ENCODE measurements at places on chromosomes 6 and 20. TPM values are rescaled to one million over a fixed set of nuclear protein-coding genes. Genes with fewer than 3 reads are reported as not detected.

GRCh38 chr20:46070215-46070900, 19.4 kb downstream of the NCOA5 start:
- peaks cover 35% of the 10 kb centered on the region for H3K36me3 ChIP-seq
- H3K27me3 ChIP-seq, result no peaks in the 10 kb centered on the region
- no peak for DNase-seq
- no peak overlapping the region for H3K27ac ChIP-seq
- H3K4me1 ChIP-seq, result peaks cover 3% of the 10 kb centered on the region

SMPD2 gene
- total RNA-seq, result 13.0 TPM

- H3K4me1 ChIP-seq, result no peaks in the 10 kb centered on the region
- H3K27ac ChIP-seq, result no peak overlapping the region
- no peaks in the 10 kb centered on the region for H3K27me3 ChIP-seq
- no peaks in the 10 kb centered on the region for H3K36me3 ChIP-seq
- no peak overlapping the region for H3K4me3 ChIP-seq
Observed at GRCh38 chr6:38508894-38509293, 130.8 kb downstream of the BTBD9 start.

DNA sequence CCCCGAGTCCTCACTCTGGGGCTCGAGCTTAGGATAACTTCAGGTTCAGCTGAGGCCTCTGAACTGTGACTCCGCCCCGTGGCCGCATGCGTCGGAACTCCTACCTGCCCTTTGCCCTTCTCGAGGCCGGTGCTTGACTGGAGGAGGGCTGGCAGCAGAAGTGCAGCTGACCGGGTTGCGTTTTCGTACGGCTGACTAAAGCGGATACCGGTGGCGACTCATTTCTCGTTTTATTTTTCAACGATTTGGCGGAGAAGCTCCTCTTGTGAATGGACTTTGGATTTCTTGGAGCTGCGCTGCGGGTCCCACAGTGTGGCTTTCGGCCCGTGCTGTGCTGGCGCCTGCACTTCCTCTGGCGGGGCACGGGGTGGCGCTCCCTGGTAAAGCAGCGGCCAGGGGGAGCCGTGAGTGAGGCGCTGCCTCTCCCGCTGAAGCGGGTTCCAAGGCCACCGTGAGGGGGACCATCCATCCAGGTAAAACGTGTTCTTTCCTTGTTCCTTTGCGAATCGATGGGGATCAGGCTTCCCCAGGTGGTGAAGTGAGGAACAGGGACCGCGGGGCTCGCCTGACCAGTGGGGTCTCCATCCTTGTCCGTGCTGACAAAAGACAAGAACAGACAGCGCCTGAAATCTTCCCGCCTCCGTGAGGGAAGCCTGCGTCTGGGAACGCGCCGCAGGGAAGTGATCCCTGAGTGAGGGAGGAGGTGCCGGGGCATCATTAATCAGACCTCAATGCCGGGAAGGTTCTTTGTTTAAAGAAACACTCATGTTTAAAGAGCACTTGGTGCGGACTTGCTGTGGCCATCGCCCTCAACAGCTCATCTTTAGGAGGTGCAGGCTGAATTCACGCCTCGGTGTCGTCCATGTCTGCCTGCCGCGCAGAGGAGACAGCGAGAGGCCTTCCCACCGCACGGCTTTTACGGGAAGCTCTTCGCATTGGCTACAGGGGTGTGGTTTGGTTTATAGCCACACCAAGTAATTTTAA, 38.8 kb downstream of the ERMARD start:
- peak overlapping the region; percentile 68 for H3K4me3 ChIP-seq
- peak; percentile 68 for DNase-seq
- peaks cover 21% of the 10 kb centered on the region for H3K4me1 ChIP-seq
- H3K27ac ChIP-seq, result no peak overlapping the region
- H3K27me3 ChIP-seq, result peaks cover 43% of the 10 kb centered on the region

DNA sequence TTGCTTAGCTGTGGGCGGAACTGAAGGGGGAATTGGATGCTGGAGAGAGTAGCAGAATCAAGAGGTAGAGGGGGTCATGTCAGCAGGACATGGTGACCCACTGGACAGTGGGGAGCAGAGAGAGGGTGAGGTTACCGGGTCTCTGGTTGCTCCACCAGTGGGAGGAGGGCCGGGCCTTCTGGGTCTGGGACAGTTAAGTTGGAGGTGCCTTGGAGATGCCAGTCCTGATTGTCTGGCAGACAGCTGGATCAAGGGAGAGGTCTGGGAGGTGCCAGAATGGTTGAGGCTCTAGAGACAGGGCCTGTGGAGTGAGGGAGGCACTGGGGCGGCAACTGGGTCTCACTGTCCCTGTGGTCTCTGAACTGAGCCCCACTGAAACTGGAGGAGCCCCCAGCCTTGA, 24.6 kb downstream of the MANBAL start:
- H3K4me1 ChIP-seq, result peaks cover 29% of the 10 kb centered on the region
- no peaks in the 10 kb centered on the region for H3K27me3 ChIP-seq
- no peak overlapping the region for H3K4me3 ChIP-seq
- H3K36me3 ChIP-seq, result peaks cover 11% of the 10 kb centered on the region
- no peak for DNase-seq

DNA sequence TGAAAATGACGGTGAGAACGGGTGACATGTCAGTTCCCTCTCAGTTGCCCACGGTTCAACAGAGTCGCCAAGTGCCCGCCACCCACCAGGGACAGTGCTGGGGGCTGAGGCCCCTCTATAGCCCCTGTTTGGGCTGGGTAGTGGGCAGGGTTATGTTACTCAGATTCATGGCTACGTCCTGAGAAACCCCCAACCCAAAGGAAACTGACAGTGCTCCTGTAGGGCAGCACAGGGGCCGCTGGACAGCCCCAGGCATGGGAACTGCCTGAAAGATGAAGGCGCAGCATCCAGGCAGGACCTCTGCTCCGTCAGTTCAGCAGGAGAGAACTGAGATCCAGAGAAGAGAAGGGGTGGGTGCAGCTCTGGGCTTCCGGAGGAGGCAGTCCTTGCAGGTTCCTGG, 118.9 kb upstream of the PMEPA1 start:
- no peak overlapping the region for H3K27ac ChIP-seq
- H3K36me3 ChIP-seq, result no peaks in the 10 kb centered on the region
- no peak for DNase-seq
- no peaks in the 10 kb centered on the region for H3K4me1 ChIP-seq
- H3K4me3 ChIP-seq, result no peak overlapping the region
- no peaks in the 10 kb centered on the region for H3K27me3 ChIP-seq

C20orf204 gene
- total RNA-seq, result 4.8 TPM

ADGB gene
- not detected for total RNA-seq

- no peak overlapping the region for H3K4me3 ChIP-seq
- no peaks in the 10 kb centered on the region for H3K4me1 ChIP-seq
- no peak overlapping the region for H3K27ac ChIP-seq
- H3K36me3 ChIP-seq, result no peaks in the 10 kb centered on the region
- H3K27me3 ChIP-seq, result no peaks in the 10 kb centered on the region
Observed at GRCh38 chr6:165968408-165968807, 199.2 kb downstream of the TBXT start.

VWA7 gene
- 5.4 TPM for total RNA-seq

DNA sequence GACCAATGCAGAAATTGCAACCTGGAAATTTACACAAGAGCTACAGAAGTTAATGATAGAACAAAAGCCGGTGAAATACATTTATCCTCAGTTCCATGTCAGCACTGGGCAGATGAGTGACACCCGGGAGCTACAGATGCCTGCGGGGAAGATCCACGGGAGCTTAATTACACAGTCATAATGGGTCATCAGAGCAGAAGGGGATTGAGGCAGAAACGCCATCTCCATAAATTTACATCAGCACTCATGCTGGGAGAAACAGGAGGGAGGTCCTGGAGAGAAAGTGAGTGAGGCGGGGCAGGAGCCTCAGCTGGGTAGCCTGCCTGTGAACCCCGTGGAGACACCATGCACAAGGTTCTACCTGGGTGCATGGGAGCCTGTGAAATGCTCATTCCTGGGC, 37.6 kb upstream of the CST7 start:
- no peaks in the 10 kb centered on the region for H3K4me1 ChIP-seq
- no peak overlapping the region for H3K27ac ChIP-seq
- no peak overlapping the region for H3K4me3 ChIP-seq

GRCh38 chr6:99148761-99149160, 200.7 kb downstream of the FAXC start:
- H3K36me3 ChIP-seq, result no peaks in the 10 kb centered on the region
- H3K27ac ChIP-seq, result no peak overlapping the region
- no peak overlapping the region for H3K4me3 ChIP-seq
- H3K4me1 ChIP-seq, result no peaks in the 10 kb centered on the region
- no peak for DNase-seq

TMEM74B gene
- 0.10 TPM for total RNA-seq

TXLNB gene
- 0.35 TPM for total RNA-seq

DPPA5 gene
- not detected for total RNA-seq

GRCh38 chr6:134293659-134294161, 24.2 kb downstream of the SGK1 start:
- H3K4me1 ChIP-seq, result peaks cover 6% of the 10 kb centered on the region

- H3K36me3 ChIP-seq, result no peaks in the 10 kb centered on the region
- H3K27me3 ChIP-seq, result peaks cover 16% of the 10 kb centered on the region
- no peak for DNase-seq
- no peak overlapping the region for H3K27ac ChIP-seq
Observed at GRCh38 chr6:56245903-56246351, 1.5 kb downstream of the COL21A1 start.

GRCh38 chr6:31861919-31862343, 690 bp downstream of the NEU1 start:
- H3K36me3 ChIP-seq, result peaks cover 4% of the 10 kb centered on the region
- no peaks in the 10 kb centered on the region for H3K27me3 ChIP-seq
- no peak for DNase-seq
- peaks cover 27% of the 10 kb centered on the region for H3K4me1 ChIP-seq
- peak overlapping the region; percentile 85 for H3K4me3 ChIP-seq
- H3K27ac ChIP-seq, result peak overlapping the region; percentile 91

DNA sequence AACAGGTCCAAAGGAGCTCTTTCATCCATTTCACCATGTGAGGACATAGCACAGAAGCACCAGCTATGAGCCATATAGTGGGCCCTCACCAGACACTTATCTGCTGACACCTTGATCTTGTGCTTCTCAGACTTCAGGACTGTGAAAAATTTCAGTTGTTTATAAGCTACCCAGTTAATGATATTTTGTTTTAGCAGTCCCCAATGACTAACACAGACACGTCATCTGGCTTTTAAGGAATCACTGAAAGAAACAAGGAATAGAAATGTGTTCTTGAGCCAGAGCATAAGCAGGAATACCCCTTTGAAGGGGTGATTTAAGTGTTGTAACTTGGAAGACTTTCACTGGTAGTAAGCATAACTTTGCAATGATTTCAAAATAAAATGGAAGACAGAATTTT, 214.7 kb upstream of the PTCHD4 start:
- no peak overlapping the region for H3K4me3 ChIP-seq
- H3K27ac ChIP-seq, result no peak overlapping the region
- H3K4me1 ChIP-seq, result no peaks in the 10 kb centered on the region
- no peaks in the 10 kb centered on the region for H3K27me3 ChIP-seq
- no peaks in the 10 kb centered on the region for H3K36me3 ChIP-seq

FAM217A gene
- total RNA-seq, result not detected

DNA sequence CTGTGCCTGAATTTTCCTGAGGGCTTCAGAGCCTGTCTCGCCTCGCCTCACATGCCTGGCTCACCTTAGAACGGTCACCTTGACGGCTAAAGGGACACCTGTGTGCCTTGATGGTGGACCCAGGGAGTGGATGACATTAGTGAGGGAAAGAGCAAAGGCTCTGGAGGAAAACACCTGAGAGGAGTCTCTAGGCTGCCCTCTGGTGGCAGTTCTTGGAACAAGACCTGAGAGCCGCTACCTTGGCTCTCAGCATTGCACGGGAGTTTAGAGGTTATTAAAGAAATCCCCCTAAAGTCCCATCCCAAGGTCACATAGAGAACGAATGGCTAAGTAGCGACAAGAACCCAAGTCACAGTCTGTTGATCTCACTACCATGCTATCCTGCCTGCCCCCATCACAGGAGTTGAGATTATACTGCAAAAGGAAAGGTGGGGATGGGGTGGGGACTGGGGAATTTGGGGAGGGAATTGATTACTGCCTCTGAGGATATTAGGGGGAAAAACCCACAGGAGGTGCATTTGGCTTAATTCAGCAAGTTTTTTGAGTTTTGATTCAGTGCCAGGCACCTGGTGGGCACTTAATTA, 7.9 kb upstream of the CDSN start:
- H3K36me3 ChIP-seq, result no peaks in the 10 kb centered on the region
- DNase-seq, result peak; percentile 79
- H3K4me3 ChIP-seq, result no peak overlapping the region
- H3K27me3 ChIP-seq, result peaks cover 13% of the 10 kb centered on the region
- H3K4me1 ChIP-seq, result no peaks in the 10 kb centered on the region

GRCh38 chr20:35451295-35451694, 4.1 kb upstream of the CEP250 start:
- no peak overlapping the region for H3K4me3 ChIP-seq
- no peak for DNase-seq
- H3K27ac ChIP-seq, result no peak overlapping the region
- H3K27me3 ChIP-seq, result no peaks in the 10 kb centered on the region

DNA sequence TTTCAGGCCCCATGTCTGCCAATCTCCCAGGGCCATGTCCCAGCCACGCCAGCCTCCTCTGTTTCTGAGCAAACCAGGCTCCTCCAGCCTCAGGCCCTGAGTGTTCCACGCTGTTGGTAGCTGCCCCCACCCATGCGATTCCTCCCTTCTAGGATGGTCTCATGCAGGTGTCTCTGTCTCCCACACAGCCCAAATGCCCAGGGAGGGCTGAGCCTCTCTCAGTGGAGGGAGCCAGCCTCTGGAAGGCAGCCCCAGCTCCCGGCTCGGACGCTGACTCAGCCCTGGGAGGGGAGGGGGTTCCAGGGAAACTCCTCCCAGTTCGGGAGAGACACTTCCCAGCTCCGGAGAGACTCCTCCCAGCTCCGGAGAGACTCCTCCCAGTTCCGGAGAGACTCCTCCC, 122.9 kb upstream of the AFDN start:
- H3K4me3 ChIP-seq, result no peak overlapping the region
- no peak for DNase-seq
- H3K27me3 ChIP-seq, result peaks cover 69% of the 10 kb centered on the region

- no peak overlapping the region for H3K27ac ChIP-seq
- DNase-seq, result no peak
- peaks cover 17% of the 10 kb centered on the region for H3K4me1 ChIP-seq
- H3K4me3 ChIP-seq, result no peak overlapping the region
- H3K27me3 ChIP-seq, result peaks cover 82% of the 10 kb centered on the region
- H3K36me3 ChIP-seq, result no peaks in the 10 kb centered on the region
Observed at GRCh38 chr20:25079171-25079570, 2.8 kb downstream of the VSX1 start.

GRCh38 chr6:69729870-69730449, 66.8 kb downstream of the LMBRD1 start:
- H3K4me1 ChIP-seq, result no peaks in the 10 kb centered on the region
- DNase-seq, result no peak
- H3K27me3 ChIP-seq, result no peaks in the 10 kb centered on the region
- H3K27ac ChIP-seq, result no peak overlapping the region

DNA sequence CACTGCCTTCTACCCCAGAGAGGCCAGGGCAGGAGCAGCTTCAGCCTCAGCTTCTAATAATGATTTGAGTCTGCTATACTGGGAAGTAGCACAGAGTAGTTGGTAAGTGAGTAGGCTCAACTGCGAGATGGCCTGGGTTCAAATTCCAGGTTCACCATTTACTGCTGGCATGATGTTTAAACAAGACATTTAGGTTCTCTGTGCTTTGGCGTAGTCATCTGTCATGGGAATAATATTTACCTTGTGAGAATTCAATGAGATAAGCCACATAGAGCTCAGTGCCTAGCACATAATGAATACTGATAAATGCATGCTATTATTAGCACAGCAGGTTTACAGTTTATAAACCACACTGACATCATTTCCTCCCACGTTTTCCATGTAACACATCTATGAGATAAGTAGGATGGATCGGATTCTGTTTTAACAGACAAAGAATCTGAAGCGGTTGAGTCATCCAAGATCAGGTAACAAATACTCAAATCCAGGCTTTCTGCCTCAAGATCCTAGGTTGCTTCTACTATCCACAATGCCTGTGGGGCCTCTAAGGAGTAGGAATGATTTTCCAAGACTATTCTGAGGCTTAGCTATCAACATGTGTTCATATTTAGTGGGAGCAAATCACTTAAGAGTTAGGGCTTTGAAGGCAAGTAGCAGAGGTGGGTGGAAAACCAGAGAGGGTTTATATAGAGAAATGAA, 72.9 kb upstream of the DTNBP1 start:
- peaks cover 15% of the 10 kb centered on the region for H3K4me1 ChIP-seq
- no peaks in the 10 kb centered on the region for H3K27me3 ChIP-seq
- DNase-seq, result no peak

Data from activated CD4-positive, alpha-beta T cell treated with anti-CD3 and anti-CD28 coated beads, Interleukin-2, amount 10 ng/mL, durations not matched to agents 7 days and 5 days (primary cell).